T-cell (primary cell): ENCODE measurements at places on chromosomes 1 and 21.
A peak's percentile ranks its signal among the peaks of the same experiment; 100 is the strongest.

- DNase-seq: peak; percentile 50
Measured at GRCh38 chr21:14545906-14546480, at the start of gene SAMSN1. SAMSN1 (minus strand) TSS chr21:14546315; CDS start chr21:14546261, 54 bp downstream.

GRCh38 chr1:61004262-61005003, 77.9 kb upstream of the NFIA start:
- DNase-seq: no peak

DNA sequence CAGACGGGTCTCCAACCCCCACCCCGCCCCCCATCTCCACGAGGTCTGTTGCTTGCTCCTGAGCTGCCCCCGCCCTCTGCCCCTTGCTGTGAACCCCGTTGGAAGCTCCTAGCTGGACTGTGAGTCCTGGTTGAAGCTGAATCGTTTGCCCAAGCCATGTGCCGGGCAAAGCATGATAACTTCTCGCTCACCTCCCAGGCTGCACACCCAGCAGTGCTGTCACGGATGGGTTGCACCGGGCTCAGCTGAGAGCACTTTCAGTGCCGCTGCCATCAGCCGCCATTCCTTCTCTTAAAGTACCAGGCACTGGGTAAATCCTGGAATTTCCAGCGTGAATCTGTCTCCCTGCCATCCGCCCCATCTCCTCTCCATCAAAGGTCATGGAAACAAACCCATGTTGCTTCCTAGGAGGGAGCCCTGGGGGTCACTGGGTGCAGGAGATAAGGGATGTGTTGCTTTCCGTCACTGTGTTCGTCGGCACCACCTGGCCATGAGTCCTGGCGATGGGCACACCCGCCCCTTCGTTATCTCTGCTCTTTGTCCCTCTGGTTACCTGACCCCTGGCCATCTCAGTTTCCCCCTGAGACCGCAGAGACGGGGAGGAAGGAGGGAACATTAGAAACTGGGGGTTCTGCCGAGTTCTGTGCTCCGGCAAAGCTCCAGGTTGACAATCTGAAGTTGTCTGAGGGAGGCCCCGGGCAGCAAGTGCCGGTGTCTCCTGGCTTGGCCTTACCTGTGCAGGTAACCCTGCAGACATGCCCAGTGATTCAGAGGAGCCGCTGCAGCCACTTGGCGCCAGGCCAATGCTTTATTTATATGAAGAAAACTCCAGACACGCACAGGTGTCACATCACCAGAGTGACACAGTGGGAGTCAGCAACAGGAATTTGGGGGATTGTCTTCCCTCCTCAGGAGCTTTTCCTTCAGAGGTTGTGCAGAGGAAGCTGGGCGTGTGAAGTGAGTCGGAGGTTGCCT, 2.7 kb downstream of the PDE9A start:
- no peak for DNase-seq

DNA sequence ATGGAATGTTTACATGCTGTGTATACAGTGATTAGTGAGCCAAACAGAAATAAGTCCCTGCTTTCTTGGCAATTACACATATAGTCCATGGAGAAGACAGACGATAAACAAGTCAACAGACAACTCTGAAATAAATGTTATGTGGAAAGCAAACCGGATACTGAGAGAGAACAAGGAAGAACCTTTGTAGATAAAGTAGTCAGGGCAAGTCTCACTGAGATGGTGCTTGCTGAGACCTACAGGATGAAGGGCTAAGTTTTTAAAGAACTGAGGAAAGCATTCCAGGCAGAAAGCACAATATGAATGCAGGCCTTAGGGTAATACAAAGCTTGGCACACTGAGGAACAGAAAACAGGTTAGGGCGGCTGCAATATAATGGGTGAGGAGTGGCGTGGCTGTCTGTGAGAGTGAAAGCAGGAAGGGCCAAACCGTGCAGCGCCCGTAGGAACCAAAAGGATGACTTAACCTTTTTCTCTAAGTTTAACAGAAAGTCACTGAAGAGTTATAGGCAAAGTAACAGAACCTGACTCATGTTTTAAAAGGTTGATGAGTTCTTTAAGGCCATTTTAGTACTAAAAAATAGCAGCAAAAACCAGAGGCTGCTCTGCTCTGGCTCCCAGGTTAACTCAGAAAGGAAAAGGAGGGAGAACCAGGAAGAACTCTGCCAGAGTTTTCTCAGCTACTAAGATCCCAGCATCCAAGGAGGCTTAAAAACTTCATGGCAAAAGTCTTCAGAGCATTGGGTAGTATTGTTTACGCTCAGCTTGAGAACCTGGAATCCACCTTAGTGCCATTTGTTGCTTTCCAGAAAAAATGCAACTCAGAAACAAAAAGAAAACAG, 8.7 kb upstream of the TTF2 start:
- no peak for DNase-seq

DNA sequence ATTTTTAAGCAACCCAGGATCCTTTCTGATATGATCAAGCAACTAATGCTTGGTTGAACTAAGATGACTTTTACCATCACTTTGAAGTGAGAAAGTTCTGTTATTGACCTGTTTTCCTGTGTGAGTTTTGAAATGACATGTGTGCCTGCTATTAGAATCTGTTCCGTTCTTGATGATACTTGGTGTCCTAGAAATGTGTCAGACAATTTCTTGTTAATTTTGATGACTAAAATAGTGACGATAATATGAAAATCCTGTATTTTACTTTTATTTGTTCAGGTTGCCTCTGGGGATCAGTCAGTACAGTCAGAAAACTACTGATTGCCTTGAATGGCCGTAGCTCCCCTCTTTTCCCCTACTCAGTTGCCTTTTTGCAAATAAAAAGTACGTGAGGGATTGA, 228.0 kb downstream of the RYR2 start:
- DNase-seq: no peak

- no peak for DNase-seq
Measured at GRCh38 chr1:28045777-28046176, 42.6 kb downstream of the EYA3 start.

- DNase-seq: no peak
Measured at GRCh38 chr1:206560007-206560716, 52.1 kb downstream of the EIF2D start.

- no peak for DNase-seq
Measured at GRCh38 chr1:18629659-18630510, 761 bp upstream of the PAX7 start.

DNA sequence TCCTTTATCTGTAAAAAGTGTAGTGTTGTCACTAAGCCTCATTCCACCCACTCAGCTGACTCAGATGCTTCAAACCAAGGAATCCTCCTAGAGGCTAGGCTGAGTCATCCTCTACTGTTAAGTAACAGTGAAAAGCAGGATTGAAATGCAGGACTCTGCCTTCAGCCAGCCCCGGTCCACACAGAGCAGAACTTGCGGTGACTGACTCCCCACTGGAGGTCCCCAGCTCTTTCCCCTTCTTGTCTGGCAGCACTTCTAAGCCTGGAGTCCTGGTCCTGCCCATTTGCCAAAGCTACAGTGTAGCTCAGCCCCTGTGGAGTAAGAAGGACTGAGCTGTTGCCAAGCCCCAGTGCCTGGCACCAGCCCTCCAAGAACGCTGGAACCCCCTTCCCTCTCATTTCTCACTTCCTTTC, 1.7 kb downstream of the RAB7B start:
- DNase-seq: no peak

DNA sequence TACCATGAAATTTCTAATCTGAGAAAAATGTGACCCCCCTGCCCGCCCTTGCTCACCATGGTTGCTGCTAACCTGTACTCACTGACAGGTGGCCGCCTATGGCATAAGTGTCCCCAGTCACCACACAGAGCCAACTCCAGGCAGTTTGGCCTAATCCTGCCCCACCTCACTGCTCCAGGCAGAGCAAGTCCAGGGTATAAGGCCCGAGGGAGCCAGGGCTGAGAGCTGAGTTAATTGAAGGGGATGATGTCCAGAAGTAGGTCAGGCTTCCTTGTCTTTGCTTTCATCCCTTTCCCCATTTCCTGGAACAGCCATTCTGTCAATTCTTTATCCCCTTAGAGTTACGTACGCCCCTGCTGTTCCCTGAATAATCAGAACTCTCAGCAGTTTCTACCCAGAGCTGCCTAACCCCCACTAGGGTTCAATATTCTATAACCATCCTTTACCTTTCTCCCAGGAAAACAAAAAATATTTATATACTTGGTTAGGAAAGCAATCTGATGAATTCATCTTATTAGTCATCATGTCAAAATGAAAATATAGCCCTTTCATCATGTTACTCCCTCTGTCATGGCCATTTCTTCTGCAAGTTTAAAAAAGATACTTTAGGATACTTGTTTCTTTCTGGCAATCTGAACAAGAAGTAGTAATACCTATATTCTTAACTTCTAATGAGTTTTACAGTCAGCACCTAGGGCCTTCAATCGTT, 29.4 kb upstream of the CD101 start:
- DNase-seq: no peak

DNA sequence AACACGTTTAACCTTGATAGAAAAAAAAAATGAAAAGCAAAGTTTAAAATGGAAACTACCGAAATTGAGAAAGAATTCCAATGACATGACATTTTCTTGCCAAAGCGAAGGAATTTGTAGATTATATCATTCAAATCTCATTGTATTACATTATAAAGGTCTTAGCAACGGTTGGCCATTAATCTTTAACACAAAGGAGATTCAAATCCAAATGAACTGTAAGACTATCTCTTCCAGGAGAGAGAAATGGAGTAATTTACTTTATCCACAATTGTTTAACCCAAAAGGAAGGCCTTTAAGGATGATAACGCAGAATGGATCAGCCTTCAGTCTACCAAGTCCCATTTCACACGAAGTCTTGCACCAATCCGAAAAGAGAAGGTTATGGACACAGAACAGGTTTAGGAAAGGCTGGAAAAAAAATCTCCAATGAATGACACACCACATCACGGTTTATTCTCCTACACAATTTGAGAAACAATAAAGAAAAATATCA, 1.5 kb downstream of the ENAH start:
- no peak for DNase-seq

DNA sequence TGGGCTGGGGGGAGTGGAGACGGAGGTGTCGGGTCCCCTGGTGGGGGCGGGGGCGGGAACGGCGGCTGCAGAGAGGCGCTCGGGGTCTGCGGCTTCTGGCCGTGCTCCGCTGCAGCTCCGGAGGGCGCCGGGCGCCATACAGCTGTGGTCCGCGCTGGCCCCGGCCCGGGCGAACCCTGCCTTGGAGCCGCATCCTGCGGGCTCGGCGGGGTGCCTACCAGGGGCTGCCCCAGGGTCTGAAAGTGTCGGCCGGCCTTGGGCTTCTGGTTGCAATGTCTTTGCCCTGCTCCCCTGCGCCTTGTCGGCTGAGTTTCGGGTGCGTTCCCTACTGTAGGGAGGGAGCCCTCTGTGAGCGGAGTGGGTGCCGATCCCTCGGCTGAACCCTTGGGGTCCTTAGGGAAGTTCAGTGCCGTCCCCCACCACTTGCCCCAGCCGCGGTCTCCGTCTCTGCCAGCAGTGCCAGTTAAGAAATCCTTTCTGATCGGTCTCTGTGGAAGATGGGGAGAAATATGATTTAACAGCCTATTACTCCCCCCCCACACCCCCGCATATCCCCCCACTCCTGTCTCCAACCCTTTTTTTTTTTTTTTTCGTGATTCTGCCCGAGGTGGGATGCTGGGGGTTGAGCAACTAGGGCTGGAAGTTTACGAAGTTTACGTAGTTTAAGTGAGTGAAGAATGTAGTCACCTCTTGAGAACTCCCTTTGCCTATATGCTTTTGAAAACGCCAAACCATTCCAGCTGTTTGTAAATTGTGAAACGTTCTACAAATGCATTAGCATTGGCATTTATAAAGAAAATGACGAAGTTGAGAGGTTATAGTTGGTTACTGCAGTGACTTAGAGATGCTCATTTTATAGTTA, 588 bp downstream of the NEXN start:
- no peak for DNase-seq

DNA sequence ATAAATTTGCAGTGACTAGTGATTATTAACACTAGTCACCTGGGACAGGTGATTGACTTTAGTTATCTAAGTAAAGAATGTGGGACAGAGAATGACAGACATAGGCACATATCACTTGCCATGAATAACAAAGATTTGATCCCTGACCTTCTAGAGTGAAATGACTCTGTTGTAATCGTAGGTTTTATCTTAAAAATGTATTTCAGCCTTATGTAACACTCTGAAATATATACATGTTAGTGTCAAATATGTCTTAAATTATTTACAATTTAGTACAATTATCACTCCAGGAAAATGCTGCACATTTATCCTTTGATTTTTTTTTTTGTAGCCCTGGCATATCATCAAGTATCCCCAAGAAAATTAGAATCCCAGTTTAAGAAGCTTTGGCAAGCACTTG, 186.4 kb upstream of the PTGFR start:
- no peak for DNase-seq
